Stimulated activated CD4-positive, alpha-beta T cell treated with anti-CD3 and anti-CD28 coated beads, Interleukin-4, amount 100 ng/mL, for 1 hour (primary cell): ENCODE measurements at places on chromosomes 16 and 17.
A peak's percentile ranks its signal among the peaks of the same experiment; 100 is the strongest.

DNA sequence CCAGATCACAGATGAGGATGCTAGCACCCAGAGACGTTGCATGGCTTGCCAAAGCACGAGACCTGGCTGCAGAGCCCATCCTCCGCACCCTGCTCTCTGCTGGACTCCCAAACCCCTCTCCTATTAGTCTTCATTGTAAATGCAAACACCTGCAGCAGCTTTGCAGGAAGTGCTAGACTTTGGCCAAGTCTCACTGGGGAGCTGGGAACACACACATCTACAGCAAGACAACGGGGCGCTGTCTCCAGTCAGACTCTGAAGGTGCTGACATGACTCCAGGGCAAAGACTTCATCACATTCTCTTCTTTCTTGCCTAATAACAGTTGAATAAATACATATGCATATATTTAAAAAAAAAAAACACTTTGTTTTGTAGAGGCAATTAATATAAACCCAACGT, 43.8 kb downstream of the CYTH1 start:
- DNase-seq, result no peak

GRCh38 chr17:64243340-64243739, 19.7 kb downstream of the TEX2 start:
- DNase-seq, result no peak

- DNase-seq, result peak; percentile 81
Observed at GRCh38 chr16:28309811-28310311, 17.5 kb downstream of the SBK1 start.

- DNase-seq, result no peak
Observed at GRCh38 chr16:88071908-88072307, 120.7 kb downstream of the BANP start.

DNA sequence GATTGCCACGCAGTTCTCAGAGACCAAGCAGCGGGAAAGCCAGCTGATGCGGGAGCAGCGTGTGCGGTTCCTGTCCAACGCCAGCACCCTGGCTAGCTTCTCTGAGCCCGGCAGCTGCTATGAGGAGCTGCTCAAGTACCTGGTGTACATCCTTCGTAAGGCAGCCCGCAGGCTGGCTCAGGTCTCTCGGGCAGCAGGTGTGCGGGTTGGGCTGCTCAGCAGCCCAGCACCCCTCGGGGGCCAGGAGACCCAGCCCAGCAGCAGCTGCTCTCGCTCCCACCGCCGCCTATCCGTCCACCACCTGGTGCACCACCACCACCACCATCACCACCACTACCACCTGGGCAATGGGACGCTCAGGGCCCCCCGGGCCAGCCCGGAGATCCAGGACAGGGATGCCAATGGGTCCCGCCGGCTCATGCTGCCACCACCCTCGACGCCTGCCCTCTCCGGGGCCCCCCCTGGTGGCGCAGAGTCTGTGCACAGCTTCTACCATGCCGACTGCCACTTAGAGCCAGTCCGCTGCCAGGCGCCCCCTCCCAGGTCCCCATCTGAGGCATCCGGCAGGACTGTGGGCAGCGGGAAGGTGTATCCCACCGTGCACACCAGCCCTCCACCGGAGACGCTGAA, 15.2 kb downstream of the CACNA1G start:
- no peak for DNase-seq

DNA sequence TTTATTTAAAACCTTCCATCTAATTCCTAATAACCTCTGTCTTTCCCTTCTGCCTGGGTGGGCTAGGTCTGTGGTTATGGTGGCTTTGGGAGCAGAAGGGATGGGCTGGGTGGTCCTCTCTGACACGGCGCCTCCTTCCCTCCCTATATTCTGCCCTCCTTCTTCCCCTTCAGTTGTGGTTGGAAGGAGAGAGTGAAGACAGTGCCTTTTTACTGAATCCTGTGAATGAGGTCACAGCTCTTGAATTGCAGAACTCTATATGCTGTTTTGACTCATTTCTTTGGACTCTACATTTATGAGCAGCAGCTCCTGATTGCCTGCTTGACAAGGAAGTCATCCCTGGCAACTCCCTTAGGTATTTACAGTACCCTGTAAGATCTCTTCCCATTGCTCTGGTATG, 256.0 kb upstream of the ELAC2 start:
- no peak for DNase-seq

GRCh38 chr17:36879027-36879426, 58.2 kb upstream of the LHX1 start:
- DNase-seq, result no peak

- no peak for DNase-seq
Observed at GRCh38 chr17:31491376-31492131, 100.1 kb downstream of the RAB11FIP4 start.

DNA sequence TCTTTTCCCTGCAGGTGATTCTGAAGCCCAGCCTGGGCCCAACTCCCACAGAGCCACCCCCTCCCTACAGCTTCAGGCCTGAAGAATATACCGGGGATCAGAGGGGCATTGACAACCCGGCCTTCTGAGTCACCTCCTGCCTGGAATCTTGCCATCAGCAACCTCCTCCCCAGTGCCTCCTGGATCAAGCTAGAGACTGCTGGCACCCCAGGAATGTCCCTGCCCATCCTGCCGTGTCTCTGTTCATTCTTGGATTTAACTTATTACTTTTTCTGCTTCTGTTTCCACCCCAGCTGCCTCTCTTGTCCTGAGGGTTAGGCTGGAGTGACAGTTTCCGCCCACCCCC, 4.9 kb downstream of the TMEM92 start:
- DNase-seq, result no peak

- DNase-seq, result no peak
Observed at GRCh38 chr16:77238593-77238992, 39.4 kb downstream of the SYCE1L start.

GRCh38 chr16:50771366-50771765, 29.5 kb downstream of the CYLD start:
- DNase-seq, result no peak

- no peak for DNase-seq
Observed at GRCh38 chr17:66834919-66835454, at the start of gene CACNG5. Gene CACNG5 (plus strand): TSS chr17:66835117. CDS start chr17:66877333, 42,216 bp downstream.

DNA sequence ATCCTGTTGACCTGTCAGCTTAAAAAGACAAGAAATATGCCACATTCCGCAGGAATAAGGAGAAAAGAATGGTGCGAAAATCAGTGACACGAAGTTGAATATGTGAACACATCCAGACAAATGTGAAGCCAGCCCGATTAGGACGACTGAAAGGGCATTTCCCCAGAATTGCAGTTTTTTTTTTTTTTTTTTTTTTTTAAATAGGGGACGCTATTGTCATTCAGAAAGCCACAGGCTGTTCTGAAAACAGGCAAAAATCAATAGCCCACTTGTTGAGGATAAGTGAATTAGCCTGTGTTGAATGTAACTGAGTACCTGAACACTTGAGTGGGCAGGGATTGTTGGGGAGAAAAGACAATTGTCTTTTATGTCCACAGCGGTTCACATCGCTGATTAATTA, 507.1 kb downstream of the WWOX start:
- no peak for DNase-seq
